A172 (cell line): ENCODE measurements at places on chromosomes 4 and X. TPM values are rescaled to one million over a fixed set of nuclear protein-coding genes. Genes with fewer than 3 reads are reported as not detected.

The NR0B1 gene
- not detected in 2 replicates for total RNA-seq

- DNase-seq: no peak
These were observed 2.5 kb downstream of the P2RY8 start for GRCh38 chrX:1534301-1535168.

DNA sequence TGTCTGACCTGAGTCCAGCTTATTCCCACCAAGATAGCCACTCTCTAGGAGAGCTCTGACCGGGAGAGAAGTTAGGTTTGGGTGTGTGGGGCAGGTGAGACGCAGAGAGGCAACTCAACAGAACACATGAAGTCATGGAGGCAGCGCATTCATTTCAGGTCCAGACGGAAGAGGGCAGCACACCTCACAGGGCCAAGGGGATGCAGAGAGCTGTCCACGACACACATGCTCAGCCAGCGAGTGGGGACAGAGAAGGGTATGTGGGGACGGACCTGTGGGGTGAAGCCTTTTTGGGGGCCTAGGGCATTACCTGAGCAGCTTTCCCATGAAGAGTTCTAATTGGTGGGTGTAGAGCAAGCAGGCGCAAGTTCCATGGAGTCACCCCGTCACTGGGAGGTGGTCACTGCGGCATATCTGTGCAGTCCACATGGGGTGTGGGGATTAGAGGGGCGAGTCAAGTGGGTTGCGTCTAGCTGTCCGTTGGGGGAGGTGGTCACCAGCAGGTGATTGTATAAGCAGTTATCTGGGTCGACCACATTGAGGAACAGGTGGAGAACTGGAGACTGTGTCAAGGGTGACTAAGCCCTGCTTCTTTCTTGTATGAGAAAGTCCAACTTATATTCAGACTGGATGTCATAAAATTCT is 24.3 kb upstream of the UXT start:
- no peak for DNase-seq

DNA sequence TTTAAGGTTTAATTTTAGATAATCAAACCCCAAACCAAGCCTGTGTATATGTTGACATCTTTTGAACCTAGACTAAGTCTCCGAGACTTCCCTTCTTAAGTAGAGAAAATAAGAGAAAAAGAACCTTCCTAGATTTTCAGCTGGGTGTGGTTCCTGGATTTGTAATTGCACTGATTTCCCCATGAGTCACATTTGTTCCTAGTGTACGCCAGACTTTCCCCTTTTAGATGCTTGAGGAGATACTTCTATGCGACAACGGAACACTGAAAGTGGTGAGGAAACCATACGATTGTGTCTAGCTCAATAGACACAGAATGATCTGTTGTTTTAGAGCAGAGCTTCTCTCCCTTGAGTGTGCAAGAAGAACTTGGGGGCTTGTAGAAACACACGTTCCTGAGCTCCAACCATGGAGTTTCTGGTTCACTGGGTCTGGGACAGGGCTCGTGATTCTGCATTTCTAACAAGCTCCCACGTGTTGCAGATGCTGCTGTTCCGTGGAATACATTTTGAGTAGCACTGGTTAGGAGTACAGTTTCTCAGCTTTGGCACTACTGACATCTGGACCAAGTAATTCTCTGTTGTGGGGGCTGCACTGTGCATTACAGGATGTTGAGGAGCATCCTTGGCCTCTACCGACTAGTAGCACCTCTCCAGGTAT is 87.1 kb downstream of the AMELX start:
- DNase-seq: peak; percentile 4

GRCh38 chr4:38759790-38760122 is 23.0 kb downstream of the TLR10 start:
- no peak for DNase-seq
